Mucosa of descending colon (tissue), 3 donors: ENCODE measurements at places on chromosomes 3 and 15. TPM values are rescaled to one million over a fixed set of nuclear protein-coding genes. Genes with fewer than 3 reads are reported as not detected.
A peak's percentile ranks its signal among the peaks of the same experiment; 100 is the strongest.

ROPN1 gene
- 0.41 TPM for total RNA-seq

GPR62 gene
- total RNA-seq, result not detected

PEX5L gene
- 0.78 TPM for total RNA-seq

GPR15 gene
- total RNA-seq, result 6.9 TPM

GLDN gene
- total RNA-seq, result 5.3 TPM

- no peak for DNase-seq
Measured at GRCh38 chr3:136184703-136185102, 11.4 kb downstream of the MSL2 start.

GRCh38 chr15:55515491-55515890, 7.5 kb upstream of the DNAAF4 start:
- no peak for DNase-seq

- DNase-seq, result no peak
Measured at GRCh38 chr15:25171856-25172687, 217.3 kb downstream of the SNRPN start.

- DNase-seq, result no peak
Measured at GRCh38 chr3:169658311-169658931, 5.1 kb downstream of the MECOM start.

DNA sequence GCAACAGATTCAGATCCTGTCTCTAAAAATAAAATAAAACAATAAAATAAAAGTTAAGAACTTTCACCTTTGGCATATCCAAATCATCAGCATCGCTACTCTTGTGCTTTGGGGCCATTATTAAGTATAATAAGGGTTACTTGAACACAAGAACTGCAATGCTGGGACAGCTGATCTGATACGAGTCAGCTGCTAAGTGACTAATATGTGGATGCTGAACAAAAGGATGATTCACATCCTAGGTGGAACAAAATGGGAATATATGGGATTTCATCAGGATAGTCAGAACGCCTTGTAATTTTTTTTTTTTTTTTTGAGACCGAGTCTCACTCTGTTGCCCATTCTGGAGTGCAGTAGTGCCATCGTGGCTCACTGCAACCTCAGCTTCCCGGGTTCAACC, 29.7 kb downstream of the BUB1B start:
- no peak for DNase-seq

- no peak for DNase-seq
Measured at GRCh38 chr3:9499455-9500107, 54.0 kb downstream of the LHFPL4 start.

DNA sequence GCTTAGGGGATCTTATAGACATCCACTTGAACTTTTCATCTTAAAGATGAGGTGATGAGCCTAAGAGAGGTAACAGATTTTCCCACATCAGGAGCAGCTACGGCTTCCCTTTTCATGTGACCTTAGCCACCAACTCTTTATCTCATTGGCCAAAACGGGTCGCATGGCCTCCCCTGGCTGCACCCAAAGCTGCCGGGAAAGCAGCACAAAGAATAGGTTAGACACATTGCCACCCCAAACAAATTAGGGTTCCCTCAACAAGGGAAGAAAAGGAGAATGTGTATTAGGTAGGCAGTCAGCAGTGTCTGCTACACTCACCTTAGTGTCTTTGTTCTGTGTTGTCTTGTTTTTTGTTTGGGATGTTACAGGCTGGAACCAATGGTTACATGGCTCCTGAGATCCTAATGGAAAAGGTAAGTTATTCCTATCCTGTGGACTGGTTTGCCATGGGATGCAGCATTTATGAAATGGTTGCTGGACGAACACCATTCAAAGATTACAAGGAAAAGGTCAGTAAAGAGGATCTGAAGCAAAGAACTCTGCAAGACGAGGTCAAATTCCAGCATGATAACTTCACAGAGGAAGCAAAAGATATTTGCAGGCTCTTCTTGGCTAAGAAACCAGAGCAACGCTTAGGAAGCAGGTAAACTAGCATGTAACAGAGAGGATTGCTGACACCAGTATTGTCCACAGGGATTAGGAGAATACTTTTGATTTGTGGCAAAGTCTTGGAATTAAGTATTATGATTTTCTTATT, 44.2 kb downstream of the GRK7 start:
- no peak for DNase-seq

DNA sequence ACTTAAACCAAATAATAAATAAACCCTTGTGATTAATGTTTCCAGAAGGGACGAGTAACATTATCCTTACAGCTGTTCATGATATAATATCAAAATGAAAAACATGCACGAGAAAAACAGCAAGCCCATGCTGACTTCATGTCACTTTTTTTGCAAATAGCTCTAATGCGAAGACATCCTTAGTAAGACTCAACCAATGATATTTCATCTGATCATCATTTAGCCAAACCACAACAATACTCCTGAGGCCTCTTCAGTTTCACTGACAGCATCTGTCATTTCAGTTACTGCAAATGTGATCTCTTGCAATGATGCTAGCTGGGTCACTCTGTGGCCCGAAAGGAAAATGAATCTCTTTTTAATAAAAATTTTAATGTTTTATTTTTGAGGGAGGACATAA, 74.0 kb downstream of the POLR2M start:
- no peak for DNase-seq

- DNase-seq, result no peak
Measured at GRCh38 chr3:142625153-142625440, 28.9 kb downstream of the PLS1 start.

DNA sequence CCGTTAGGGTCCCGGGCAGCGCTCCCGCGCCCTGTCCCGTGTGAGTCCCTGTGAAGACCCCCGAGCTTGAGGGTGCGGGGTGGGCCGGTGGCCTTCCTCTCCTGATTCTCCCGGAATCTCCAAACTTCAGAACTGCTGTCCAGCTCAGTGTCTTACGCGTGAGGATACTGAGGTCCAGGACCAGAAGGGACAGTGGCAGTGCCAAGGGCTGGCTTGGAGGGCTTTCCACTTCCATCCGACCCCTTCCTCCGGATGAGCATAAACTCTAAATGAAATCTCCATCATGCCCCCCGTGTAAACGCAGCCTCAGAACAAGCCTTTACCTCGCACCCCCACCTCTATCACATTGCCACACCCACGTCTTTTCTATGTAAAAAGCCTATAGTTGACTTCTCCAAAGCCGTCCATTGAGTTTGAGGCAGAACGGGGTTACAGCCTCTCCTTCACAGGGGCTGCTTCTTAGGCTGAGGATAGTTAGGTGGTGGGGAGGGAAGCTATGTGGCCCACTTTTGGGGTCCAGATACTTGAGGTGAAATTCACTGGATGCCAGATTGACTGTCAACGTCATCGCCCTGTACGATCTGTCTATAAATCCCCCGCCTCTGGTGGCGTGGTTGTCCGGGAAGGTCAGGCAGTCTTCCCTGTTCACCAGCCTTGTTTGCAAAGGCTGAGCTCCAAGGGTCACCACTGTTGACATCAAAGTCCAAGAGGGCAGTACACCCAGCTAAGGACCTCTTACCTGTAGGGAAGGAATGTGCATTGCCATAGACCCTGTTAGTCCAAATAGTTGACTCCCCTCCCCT, 1.1 kb downstream of the EDEM1 start:
- DNase-seq, result peak; percentile 64

GRCh38 chr3:183378951-183379350, 49.5 kb downstream of the MCF2L2 start:
- no peak for DNase-seq

DNA sequence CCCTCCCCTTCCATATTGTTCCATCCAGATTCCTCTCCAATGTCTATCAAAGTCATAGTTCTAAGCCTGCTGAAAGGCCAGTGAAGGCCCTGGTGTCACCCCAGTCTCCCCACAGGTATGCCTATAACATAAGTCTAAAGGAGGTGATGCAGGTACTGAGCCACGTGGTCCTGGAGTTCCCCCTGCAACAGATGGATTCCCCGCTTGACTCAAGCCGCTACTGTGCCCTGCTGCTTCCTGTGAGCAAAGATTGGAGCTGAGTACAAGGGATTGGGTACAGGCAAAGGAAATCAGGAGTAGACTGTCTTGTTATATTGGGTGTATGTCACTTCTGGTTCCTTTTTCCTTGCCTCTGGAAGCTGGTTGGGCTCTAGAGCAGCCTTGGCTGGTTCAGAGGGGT, 8.2 kb downstream of the EIF2B5 start:
- DNase-seq, result no peak

GRCh38 chr3:129282727-129283327, 4.2 kb downstream of the HMCES start:
- DNase-seq, result no peak

- DNase-seq, result no peak
Measured at GRCh38 chr15:79884204-79884596, 12.6 kb downstream of the MTHFS start.
